ENCODE measurements at places on chromosomes 4 and X. TPM values are rescaled to one million over a fixed set of nuclear protein-coding genes. Genes with fewer than 3 reads are reported as not detected.

The IL15 gene
- total RNA-seq = 4.1 TPM

The KIF4A gene
- total RNA-seq = 0.29 TPM

The ITIH6 gene
- total RNA-seq = not detected

The RAB39B gene
- total RNA-seq = 5.9 TPM

Data from T-cell (primary cell).